Tibial nerve (tissue), 4 donors: ENCODE measurements at places on chromosomes 6 and 20.

GRCh38 chr6:147246853-147247635 lies 42.8 kb downstream of the STXBP5 start:
- H3K27me3 ChIP-seq: no peaks in the 10 kb centered on the region
- DNase-seq: no peak
- no peak overlapping the region for H3K4me3 ChIP-seq
- H3K36me3 ChIP-seq: no peaks in the 10 kb centered on the region
- no peaks in the 10 kb centered on the region for H3K4me1 ChIP-seq

DNA sequence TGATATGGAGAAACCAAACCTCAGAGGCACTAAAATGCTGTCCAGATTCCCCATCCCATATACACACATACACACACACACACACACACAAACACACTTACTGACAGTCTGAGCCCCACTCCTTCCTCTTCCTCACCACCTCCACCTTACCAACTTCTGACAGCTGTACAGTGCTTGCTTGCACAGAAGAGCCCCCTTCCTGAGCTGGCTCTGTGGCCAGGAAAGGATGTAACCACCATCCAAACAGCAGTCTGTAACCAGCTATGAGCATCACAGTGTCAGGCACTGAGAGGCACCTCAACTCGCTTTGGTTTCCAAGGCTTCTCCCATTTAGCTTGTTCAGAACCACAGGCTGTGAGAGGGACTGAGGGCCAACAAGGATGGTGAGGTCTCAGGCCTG lies 5.9 kb upstream of the C6orf136 start:
- H3K4me1 ChIP-seq: no peaks in the 10 kb centered on the region
- H3K4me3 ChIP-seq: no peak overlapping the region
- H3K27me3 ChIP-seq: no peaks in the 10 kb centered on the region
- no peak overlapping the region for H3K27ac ChIP-seq
- no peak for DNase-seq

GRCh38 chr20:49786196-49786595 lies 26.4 kb upstream of the SLC9A8 start:
- H3K27me3 ChIP-seq: no peaks in the 10 kb centered on the region
- H3K4me1 ChIP-seq: no peaks in the 10 kb centered on the region
- no peaks in the 10 kb centered on the region for H3K36me3 ChIP-seq
- no peak overlapping the region for H3K4me3 ChIP-seq

DNA sequence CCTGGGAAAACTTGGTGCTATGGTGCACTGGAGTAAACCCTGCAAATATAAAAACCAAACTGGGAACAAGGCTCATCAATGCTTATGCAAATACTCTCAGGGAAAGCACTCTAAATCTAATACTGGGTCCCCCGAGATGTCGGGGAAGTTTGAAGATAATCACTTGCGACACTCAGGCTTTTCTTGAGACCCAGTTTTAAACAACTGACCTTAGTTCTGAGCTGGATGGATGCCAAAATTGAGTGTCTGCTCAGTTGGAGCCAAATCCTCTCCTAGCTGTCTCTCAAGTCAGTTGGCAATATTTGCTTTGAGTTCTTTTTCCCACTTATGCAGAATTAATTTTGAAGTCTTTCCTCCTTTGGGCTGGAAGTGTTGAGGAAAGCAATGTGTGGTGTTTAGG lies 75.5 kb upstream of the CD2AP start:
- DNase-seq: no peak
- H3K27me3 ChIP-seq: no peaks in the 10 kb centered on the region
- H3K27ac ChIP-seq: no peak overlapping the region
- H3K4me1 ChIP-seq: no peaks in the 10 kb centered on the region
- H3K36me3 ChIP-seq: no peaks in the 10 kb centered on the region
- no peak overlapping the region for H3K4me3 ChIP-seq

DNA sequence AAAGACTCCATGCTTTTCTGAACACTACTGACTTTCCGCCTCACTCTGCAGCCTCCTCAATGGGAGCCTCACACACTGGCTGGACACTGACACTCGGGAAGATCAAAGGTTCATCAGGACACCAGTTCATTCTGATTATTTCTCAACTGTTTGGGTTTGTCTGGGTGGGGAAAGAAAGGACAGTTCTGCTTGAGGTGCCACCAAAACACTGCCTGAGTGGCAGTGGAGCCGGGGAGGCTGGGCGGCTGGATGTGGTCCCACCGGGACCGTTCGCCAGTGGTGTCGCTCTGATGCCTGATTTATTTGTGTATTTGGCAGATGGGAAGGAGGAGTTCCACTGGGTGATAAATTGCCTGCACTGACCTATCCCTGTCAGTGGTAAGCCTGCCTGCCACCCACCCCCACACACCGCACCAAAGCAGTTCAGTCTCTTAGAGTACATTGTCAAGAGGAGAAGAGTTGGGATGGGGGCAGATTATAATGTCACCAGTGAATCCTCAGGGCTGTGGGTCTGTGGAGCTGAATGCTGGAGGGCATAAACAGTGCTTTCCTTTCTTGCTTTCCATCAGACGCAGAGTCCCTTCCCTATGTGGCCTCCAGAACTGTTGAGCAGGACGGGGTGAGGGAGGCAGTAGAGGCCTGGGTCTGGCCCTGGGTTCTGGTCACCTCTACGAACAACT lies 49.8 kb downstream of the EDN1 start:
- H3K4me1 ChIP-seq: no peaks in the 10 kb centered on the region
- H3K27ac ChIP-seq: no peak overlapping the region
- no peak overlapping the region for H3K4me3 ChIP-seq
- DNase-seq: no peak
- H3K27me3 ChIP-seq: peaks cover 4% of the 10 kb centered on the region

GRCh38 chr6:37559501-37559900 lies 59.8 kb upstream of the CCDC167 start:
- H3K4me1 ChIP-seq: no peaks in the 10 kb centered on the region
- H3K4me3 ChIP-seq: no peak overlapping the region
- no peaks in the 10 kb centered on the region for H3K27me3 ChIP-seq
- H3K36me3 ChIP-seq: no peaks in the 10 kb centered on the region

DNA sequence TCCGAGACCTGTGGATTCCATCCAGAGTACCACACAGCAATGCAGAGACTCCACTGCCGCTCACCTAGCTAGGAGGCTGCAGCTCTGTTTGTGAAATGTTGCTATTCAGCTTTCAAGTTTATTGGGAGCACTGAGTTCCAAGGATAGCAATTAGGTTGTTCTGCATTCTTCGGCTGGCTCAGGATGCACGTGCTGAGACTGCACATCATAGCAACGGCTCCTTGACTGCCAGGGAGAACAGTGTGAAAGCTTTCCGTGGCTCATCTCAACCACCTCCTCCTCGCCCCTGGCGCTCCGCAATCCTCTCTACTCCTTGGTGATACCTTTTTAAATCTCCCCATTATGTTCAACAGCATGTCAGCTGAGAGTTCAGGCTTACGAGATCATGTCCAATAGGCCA lies 116.6 kb downstream of the TSHZ2 start:
- H3K27me3 ChIP-seq: no peaks in the 10 kb centered on the region
- peaks cover 5% of the 10 kb centered on the region for H3K4me1 ChIP-seq
- H3K4me3 ChIP-seq: no peak overlapping the region
- H3K36me3 ChIP-seq: no peaks in the 10 kb centered on the region

DNA sequence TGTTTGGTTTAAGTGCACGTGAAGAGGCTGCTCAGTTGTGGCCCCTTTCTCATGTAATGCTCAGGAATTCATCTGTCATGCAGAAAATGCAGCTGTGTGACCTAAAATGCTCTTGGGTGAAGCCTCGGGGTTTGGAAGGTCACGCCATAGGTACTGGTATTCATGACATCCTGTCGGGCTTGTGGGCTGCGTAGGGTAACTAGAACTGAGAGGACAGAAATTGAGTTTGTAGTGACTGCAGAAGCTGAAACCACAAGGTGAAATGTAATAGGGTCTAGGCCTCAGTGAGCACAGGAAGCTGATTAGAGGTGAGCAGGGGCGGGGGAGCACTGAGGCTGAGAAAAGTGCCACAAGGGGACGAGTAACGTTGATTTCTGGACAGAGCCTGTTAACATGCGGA lies 128.8 kb downstream of the SOBP start:
- H3K4me1 ChIP-seq: no peaks in the 10 kb centered on the region
- no peaks in the 10 kb centered on the region for H3K36me3 ChIP-seq
- no peak for DNase-seq
- H3K27ac ChIP-seq: no peak overlapping the region

- no peaks in the 10 kb centered on the region for H3K27me3 ChIP-seq
- no peaks in the 10 kb centered on the region for H3K4me1 ChIP-seq
- no peaks in the 10 kb centered on the region for H3K36me3 ChIP-seq
- no peak for DNase-seq
- H3K4me3 ChIP-seq: no peak overlapping the region
Measured at GRCh38 chr20:11585752-11586352, 331.8 kb upstream of the BTBD3 start.

GRCh38 chr6:119856136-119856535 lies 506.6 kb upstream of the MAN1A1 start:
- no peaks in the 10 kb centered on the region for H3K27me3 ChIP-seq
- no peak for DNase-seq
- H3K4me3 ChIP-seq: no peak overlapping the region
- H3K4me1 ChIP-seq: no peaks in the 10 kb centered on the region
- no peak overlapping the region for H3K27ac ChIP-seq
- no peaks in the 10 kb centered on the region for H3K36me3 ChIP-seq

- H3K4me1 ChIP-seq: peaks cover 26% of the 10 kb centered on the region
- no peak overlapping the region for H3K4me3 ChIP-seq
- H3K27me3 ChIP-seq: no peaks in the 10 kb centered on the region
- H3K36me3 ChIP-seq: no peaks in the 10 kb centered on the region
Measured at GRCh38 chr6:118935978-118936703, 1.2 kb upstream of the MCM9 start.

DNA sequence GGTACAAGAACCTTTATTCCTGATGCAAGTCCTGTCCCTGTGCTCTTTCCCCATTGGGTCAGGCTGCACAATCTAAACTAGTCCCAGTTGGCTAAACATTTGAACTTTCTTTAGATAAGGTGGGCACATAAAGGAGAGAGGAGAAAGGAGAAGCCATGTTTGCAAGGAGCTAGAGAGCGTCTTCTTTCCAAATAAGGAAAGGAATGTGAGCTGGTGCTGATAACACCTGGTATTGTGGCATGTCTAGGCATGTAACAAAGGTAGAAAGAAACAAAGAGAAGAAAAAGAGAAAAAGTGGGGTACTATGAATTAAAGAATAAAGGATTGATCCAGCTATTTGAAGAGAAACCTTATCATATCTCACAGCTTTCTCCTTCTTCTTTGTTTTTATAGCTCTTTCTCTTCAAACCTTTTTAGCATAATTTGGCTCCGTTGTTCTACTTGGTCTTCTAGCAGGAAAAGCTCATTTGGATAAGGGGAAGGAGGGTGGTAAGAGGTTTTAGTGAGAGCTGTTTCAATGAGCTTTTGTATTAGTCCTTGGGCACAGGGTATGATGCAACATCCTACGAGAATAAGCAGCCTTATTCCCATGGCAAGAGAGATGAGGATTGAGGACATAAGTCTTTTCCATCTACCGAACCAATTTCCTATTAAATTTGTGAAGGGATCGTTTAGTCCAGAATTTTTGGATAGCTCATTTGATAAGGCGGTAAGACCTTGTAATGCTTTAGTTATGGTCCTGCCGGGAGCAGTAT lies 415.5 kb upstream of the MAN1A1 start:
- no peak overlapping the region for H3K4me3 ChIP-seq
- H3K27ac ChIP-seq: no peak overlapping the region
- H3K4me1 ChIP-seq: no peaks in the 10 kb centered on the region

DNA sequence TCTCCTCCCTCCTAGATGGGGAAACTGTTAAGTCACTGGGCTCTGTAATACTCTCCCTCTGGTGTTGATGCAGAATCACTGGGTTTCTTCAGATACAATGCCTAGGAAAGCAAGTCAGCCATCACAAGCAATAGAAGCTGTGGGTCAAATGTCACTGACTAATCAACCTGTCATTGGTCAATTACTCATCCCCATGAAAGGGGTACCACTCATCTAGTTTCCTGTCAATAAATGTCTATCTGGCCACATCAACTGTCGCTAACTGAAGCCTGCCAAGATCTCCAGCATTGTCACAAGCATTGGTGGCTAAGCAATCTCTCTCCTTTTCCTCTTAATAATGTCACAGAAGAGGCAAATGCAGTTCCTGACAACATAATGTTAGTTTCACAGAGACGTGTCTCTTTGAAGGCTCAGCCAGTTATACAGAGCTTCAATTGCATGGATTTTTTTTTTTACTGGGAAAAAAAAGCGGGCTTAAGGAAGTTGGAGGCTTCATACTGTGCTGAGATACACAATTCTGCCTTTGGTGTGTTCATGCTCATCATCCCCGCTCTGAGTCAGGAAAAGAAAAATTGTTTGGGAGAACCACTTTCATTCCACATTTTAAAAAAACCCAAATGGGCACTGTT lies 355.9 kb downstream of the BTBD9 start:
- H3K27ac ChIP-seq: no peak overlapping the region
- no peaks in the 10 kb centered on the region for H3K36me3 ChIP-seq
- H3K4me1 ChIP-seq: peaks cover 3% of the 10 kb centered on the region
- DNase-seq: no peak

DNA sequence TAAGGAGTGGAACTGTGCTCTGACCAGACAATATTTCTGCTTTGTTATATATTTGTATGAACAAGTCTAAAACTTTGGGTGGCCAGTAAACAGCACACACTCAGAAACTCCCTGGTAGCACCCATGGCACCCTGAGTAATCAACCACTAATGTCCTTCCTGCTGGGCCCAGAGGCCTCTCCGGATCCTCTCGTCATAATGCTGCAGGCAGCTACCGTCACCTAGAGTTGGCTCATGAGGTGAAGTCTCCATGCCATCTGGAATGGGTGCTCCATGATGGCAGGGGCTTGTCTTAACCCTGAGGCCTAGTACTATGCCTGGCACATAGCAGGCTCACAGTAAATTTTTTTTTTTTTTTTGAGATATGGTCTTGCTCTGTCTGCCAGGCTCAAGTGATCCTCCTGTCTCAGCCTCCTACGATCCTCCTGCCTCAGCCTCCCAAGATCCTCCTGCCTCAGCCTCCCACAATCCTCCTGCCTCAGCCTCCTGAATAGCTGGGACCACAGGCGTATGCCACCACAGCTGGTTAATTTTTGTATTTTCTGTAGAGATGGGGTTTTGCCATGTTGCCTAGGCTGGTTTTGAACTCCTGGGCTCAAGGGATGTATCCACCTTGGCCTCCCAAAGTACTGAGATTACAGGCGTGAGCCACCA lies 3.0 kb upstream of the SDCBP2 start:
- DNase-seq: no peak
- no peak overlapping the region for H3K4me3 ChIP-seq
- H3K27me3 ChIP-seq: no peaks in the 10 kb centered on the region
- peaks cover 46% of the 10 kb centered on the region for H3K4me1 ChIP-seq
- no peak overlapping the region for H3K27ac ChIP-seq
- H3K36me3 ChIP-seq: peaks cover 37% of the 10 kb centered on the region
